Bone marrow (tissue), 2 donors: ENCODE measurements at places on chromosomes 4 and X.

DNA sequence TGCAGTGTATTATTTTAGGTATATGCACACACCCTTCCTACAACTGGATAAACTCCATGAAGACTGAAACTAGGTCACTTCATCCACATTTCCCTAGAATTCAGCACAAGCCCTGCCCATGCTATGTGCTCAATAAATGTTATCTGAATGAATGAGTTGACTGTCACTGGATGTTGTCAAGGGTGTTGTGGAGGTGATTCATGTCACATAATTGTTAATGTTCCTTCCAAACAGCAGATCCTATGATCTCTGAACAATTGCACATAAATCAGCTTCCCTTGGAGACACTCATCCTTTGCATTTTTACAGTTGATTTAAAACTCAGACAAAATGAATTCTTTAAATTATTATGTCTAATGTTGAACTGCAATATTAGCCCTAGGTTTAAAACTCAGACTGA, 154.7 kb downstream of the TSPAN5 start:
- no peak for DNase-seq

DNA sequence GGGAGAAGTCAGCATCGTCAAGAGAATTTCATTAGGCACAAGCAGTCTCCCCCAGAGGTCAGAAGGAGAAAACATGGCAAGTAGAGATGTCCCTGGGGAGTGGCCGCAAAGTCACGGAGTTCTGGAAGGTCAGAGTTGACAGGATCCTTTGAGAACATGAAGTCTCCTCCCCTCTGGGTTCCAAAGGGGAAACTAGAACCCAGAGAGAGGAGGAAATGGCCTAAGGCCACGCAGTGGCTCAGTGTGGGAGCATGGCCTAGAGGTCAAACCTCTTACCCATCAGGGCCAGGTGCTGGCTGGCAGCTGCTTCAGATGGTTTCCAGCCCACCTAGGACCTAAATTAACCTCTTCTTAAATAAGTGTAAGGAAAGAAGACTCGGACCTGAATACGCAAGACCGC, 884 bp downstream of the IDH3G start:
- DNase-seq: no peak

GRCh38 chrX:39117101-39117500, 315.8 kb downstream of the MID1IP1 start:
- DNase-seq: no peak

- DNase-seq: no peak
Measured at GRCh38 chr4:3878678-3879077, 112.5 kb downstream of the ADRA2C start.

GRCh38 chr4:105619188-105619931, 66.9 kb downstream of the ARHGEF38 start:
- no peak for DNase-seq

GRCh38 chr4:184824081-184824775, 1.5 kb downstream of the ACSL1 start:
- no peak for DNase-seq
